NCI-H1436 (cell line): ENCODE measurements at places on chromosomes 4 and X.
A peak's percentile ranks its signal among the peaks of the same experiment; 100 is the strongest.

- DNase-seq = peak; percentile 24
These were observed 78.8 kb downstream of the RLIM start for GRCh38 chrX:74535408-74536151.

DNA sequence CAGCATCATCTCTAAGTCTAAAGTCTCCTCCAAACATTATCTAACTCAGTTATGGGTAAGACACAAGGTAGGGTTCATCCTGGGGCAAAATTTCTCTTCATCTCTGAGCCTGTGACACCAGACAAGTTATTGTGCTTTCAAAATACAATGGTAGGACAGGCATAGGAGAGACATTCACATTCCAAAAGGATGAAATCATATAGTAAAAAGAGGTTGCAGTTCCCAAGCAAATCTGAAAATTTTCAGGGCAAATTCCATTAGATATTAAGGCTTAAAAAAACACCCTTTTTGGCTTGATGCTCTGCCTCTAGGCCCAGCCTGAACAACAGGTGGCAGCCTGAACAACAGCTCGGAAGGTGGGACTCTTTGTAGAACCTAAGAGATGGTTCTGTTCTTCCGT is 448.3 kb upstream of the SLIT2 start:
- DNase-seq = no peak

- DNase-seq = no peak
These were observed 13.9 kb downstream of the ATP8A1 start for GRCh38 chr4:42642845-42643615.

- no peak for DNase-seq
These were observed 55.6 kb downstream of the HAUS3 start for GRCh38 chr4:2186133-2186864.

DNA sequence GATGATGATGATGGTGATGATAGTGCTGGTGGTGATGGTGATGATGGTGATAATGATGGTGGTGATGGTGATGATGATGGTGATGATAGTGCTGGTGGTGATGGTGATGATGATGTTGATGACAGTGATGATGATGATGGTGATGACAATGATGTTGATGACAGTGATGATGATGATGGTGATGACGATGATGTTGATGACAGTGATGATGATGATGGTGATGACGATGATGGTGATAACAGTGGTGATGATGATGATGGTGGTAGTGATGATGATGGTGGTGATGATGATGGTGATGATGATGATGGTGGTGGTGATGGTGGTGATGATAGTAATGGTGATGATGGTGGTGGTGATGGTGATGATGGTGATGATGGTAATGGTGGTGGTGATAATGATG is 80.1 kb upstream of the MXRA5 start:
- no peak for DNase-seq

GRCh38 chrX:1564750-1565683 is 26.4 kb upstream of the AKAP17A start:
- DNase-seq = no peak

GRCh38 chr4:17332478-17332877 is 179.4 kb downstream of the QDPR start:
- DNase-seq = no peak

GRCh38 chrX:139120760-139121159 is 409.2 kb upstream of the FGF13 start:
- no peak for DNase-seq

- no peak for DNase-seq
These were observed 41.9 kb upstream of the GAB1 start for GRCh38 chr4:143294710-143295275.

DNA sequence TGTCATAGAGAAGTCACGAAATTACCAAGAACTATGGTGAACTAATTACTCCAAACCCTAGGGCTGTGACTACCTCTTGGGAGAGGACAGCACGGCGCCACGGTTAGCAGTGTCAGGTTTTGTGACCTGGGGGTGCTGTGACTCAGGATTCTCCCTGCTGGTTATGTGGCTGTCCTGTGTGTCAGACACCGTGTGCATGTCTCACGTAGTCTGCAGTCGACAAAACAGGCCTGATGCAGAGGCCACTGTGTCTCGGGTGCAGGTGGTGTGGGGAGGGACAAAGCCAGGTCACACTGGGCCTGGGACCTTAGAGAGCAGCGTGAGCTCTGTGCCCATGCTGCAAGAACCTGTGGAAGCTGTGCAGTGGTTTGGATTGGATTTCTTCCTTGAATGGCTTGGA is 34.1 kb downstream of the TNIP2 start:
- no peak for DNase-seq

DNA sequence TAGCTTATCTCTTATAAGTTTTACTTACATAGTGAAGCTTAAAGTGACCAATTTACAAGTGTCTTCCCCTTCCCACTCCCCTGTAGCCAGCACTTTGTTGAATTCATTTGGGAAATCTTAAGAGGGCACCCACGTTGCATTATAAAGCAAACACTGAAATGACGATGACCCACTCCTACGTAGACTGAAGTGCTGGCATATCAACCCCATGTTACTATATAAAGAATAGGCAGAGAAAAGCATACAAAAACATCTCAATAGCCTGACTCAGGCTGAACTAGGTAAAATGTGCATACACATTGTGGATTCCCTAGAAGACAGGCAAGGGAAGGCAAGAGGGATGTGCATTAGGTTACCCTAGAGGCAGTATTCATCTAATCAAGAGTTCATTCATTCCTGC is 313.4 kb downstream of the TENM3 start:
- DNase-seq = no peak

DNA sequence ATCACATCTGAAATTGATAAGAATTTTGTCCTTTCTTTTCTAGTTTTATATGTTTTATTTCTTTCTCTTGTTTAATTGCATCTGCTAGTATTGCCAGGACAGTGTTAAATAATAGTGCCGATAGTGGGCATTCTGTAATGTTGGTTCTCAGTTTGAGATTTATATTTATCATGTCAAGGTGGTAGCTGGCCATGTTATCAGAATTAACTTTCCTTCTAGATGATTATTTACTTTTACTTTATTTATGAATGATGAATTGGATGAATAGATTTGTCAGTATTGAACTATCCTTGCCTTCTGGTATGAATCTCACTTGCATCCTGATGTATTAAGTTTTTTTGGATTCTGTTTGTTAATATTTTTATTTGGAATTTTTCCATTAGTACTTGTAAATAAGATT is 42.7 kb downstream of the METAP1 start:
- no peak for DNase-seq

- no peak for DNase-seq
These were observed 1566.5 kb upstream of the PCDH7 start for GRCh38 chr4:29153642-29154041.

DNA sequence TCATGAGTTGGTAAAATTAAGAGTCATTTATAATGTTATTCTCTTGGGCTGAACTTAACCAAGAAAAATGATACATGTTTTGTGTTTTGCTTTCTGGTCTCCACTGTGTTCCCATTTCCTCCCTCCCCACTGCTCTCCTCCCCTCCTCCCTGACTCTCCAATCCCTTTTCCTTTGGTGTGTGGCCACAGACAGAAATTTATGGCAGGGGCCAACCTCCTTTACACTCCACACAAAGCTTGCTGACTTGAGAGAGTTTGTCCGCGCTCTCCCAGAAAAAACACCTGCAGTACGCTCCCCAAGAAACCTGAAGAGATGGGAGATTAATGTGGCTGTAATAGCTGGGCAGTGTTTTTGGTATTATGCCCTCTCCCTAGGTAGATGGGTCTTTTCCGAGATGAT is 88.9 kb downstream of the ALPK1 start:
- no peak for DNase-seq

GRCh38 chr4:57373991-57374390 is 263.8 kb upstream of the IGFBP7 start:
- no peak for DNase-seq

DNA sequence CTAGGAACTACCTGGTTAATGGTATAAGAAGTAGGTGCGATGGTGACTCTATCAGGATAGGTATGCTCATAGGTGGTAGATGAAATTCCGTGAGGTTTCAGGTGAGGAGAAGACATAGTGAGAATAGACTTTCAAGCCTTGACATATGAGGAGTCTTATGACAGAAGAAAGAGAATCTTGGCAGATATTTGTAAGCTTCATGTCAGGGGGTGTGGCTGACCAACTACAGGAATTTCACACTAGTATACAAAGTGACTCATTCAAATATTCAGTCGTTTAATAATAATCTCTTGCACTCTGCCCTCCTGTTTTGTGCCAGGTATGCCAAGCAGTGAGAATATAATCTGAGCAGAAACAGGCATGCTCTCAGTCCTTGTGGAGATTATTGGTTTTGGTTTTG is 22.8 kb downstream of the PACRGL start:
- no peak for DNase-seq
